IMR-90 (cell line): ENCODE measurements at places on chromosomes 4 and X. TPM values are rescaled to one million over a fixed set of nuclear protein-coding genes. Genes with fewer than 3 reads are reported as not detected.

GRCh38 chr4:89277412-89277811, 30.2 kb downstream of the GPRIN3 start:
- no peak for DNase-seq

DNA sequence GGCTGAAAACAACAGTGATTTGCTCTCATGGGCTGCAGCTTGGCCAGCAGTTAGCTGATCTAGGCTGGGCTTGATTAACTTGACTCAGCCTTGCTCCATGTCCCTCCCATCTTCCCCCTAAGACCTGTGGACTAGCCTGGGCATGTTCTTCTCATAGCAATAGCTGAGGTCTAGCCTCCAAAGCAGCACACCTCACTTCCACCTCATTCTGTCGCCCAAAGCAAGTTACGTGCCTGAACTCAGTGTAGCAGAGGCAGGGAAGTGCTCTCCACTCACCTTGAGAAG, 62.2 kb downstream of the EVC start:
- DNase-seq = peak; percentile 82

GRCh38 chr4:173237762-173238161, 69.2 kb downstream of the GALNT7 start:
- DNase-seq = no peak

DNA sequence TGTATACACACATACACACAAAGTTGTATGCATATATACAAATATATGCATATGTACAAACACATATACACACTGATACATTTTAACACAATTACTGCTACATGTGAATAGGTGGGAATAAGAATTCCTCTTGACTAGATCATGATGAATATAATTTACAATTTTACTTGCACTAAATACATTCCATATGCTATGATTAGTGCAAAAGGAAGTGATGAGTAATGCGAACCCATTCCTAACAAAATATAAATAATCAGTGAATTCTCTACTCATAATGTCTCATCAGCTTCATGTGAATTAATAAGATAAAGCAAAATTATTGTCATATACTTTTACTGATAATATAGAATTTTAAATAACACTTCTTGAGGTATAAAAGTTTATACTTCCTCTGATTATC, 1077.3 kb upstream of the PCDH10 start:
- DNase-seq = peak; percentile 75

Gene RHOXF1
- total RNA-seq = not detected in 2 replicates
